Stimulated activated CD8-positive, alpha-beta memory T cell treated with anti-CD3 and anti-CD28 coated beads, Interleukin-4, amount 100 ng/mL, for 1 hour (primary cell): ENCODE measurements at places on chromosomes 2 and 18.

DNA sequence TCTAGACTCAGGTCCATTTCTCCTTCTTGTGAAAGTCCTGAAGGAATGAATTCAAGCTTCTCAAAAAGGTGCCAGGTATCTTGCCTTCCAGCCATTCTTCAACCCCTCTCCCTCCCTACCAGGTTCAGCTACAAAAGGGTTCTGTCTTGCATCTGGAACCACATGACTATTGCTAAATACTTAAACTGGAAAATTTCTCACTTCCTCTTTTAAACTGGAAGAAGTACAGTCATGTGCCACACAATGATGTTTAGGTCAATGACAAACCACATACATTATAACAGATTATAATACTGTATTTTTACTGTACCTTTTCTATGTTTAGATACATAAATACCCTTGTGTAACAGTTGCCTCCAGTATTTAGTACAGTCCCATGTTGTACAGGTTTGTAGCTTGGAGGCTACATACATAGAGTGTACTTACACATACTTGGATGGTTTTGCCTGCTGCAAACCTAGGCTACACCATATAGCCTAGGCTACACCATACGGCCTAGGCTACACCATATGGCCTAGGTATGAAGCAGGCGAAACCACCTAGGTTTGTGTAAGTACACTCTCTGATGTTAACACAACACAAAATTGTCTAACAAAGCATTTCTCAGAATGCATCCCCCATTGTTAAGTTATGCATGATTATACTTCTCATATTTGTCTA, 142.0 kb upstream of the DNMT3A start:
- DNase-seq: no peak

- DNase-seq: no peak
These were observed 121.6 kb downstream of the TXNL1 start for GRCh38 chr18:56516789-56517188.

- no peak for DNase-seq
These were observed 24.7 kb downstream of the MDH1 start for GRCh38 chr2:63613391-63613901.

DNA sequence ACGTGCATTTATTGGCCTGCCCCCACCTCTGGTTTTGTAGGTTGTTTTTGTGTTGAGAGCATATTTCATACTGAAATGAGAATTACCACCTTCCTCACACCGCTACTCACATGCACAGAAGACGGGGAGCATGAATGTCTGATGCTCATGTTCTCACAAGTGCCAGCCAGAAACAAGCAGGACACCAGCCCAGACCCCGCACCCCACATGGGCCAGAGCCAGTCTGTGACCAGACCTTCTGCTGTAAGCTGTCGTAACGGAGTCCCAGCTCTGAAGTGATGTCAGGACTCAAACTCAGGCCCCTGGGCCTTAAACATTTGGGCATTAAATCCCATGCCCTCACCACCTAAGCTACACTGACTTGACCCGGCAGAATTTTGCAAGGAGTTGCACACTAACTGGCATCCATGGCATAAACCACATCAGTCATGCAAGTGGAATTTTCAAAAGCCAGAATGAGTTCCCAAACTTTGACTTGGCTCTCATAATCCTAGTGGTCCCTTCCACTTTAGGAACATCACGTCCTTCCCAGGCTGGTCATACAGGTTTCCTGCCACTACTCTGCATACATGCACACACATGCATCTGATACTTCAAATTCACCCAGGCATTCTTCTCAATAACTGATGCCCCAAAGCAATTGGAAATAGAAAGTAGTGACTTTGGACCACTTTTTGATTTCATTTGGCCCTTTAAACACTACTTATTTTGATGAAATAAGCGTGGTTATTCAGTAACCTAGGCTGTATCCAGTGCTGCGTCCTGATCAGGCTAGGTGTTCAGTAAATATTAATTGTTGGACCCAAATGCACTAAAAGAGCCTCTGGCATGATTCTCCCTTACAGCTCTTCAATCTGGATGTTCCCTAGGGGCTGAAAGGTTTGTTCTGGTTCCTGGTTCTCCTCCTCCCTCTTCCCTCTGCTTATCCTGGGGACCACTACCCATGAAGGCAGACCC, 223.1 kb upstream of the ID2 start:
- no peak for DNase-seq

GRCh38 chr2:46361920-46362666, 64.9 kb downstream of the EPAS1 start:
- no peak for DNase-seq

GRCh38 chr2:121098556-121098955, 186.4 kb downstream of the TFCP2L1 start:
- no peak for DNase-seq
